Right atrium auricular region (tissue), 2 donors: ENCODE measurements at places on chromosomes 12 and 14. TPM values are rescaled to one million over a fixed set of nuclear protein-coding genes. Genes with fewer than 3 reads are reported as not detected.

Gene IFNG-AS1
- total RNA-seq: 2.7 TPM

Gene CLEC6A
- total RNA-seq: not detected

Gene TPH2
- total RNA-seq: not detected

Gene RIMKLB
- total RNA-seq: 9.7 TPM

Gene MYF5
- not detected for total RNA-seq

Gene SYT1
- total RNA-seq: not detected
